ENCODE measurements at places on chromosomes 3 and 15. TPM values are rescaled to one million over a fixed set of nuclear protein-coding genes. Genes with fewer than 3 reads are reported as not detected.

CSPG4 gene
- total RNA-seq, result 1.7 TPM

MUC20 gene
- total RNA-seq, result 61.4 TPM

RLBP1 gene
- total RNA-seq, result not detected

GOLGA6D gene
- total RNA-seq, result not detected

RASL12 gene
- 0.92 TPM for total RNA-seq

BSN gene
- 2.7 TPM for total RNA-seq

CCDC9B gene
- 13.6 TPM for total RNA-seq

TGM4 gene
- total RNA-seq, result not detected

MORC1 gene
- total RNA-seq, result not detected

DLEC1 gene
- not detected for total RNA-seq

VILL gene
- 11.6 TPM for total RNA-seq

KBTBD12 gene
- total RNA-seq, result 0.08 TPM

CD200 gene
- 19.2 TPM for total RNA-seq

ARPP21 gene
- total RNA-seq, result 0.14 TPM

ZNF148 gene
- 22.8 TPM for total RNA-seq

BTLA gene
- not detected for total RNA-seq

RBMS3 gene
- total RNA-seq, result 18.4 TPM

GOLGA8M gene
- total RNA-seq, result not detected

FANCD2 gene
- total RNA-seq, result 16.6 TPM

FMN1 gene
- total RNA-seq, result 4.5 TPM

NUP210 gene
- 43.3 TPM for total RNA-seq

CCDC71 gene
- total RNA-seq, result 46.6 TPM

C2CD4B gene
- total RNA-seq, result 1.2 TPM

OR5K2 gene
- total RNA-seq, result not detected

SLC33A1 gene
- total RNA-seq, result 53.6 TPM

PLAAT1 gene
- 8.4 TPM for total RNA-seq

SIN3A gene
- total RNA-seq, result 16.5 TPM

SLC25A20 gene
- 12.3 TPM for total RNA-seq

RARB gene
- 1.8 TPM for total RNA-seq

LIPC gene
- 1.1 TPM for total RNA-seq

SLC24A5 gene
- total RNA-seq, result not detected

RAD51 gene
- total RNA-seq, result 1.3 TPM

ZNF385D gene
- total RNA-seq, result not detected

TMCO5A gene
- not detected for total RNA-seq

TFRC gene
- 97.9 TPM for total RNA-seq

C2CD4A gene
- total RNA-seq, result 0.75 TPM

LPCAT4 gene
- 26.2 TPM for total RNA-seq

HRG gene
- 0.13 TPM for total RNA-seq

NANOGP8 gene
- not detected for total RNA-seq

LIPH gene
- 2.5 TPM for total RNA-seq

PLA2G4D gene
- not detected for total RNA-seq

C3orf49 gene
- total RNA-seq, result not detected

STARD9 gene
- 4.7 TPM for total RNA-seq

OR5K4 gene
- not detected for total RNA-seq

TEX55 gene
- not detected for total RNA-seq

GLCE gene
- 12.9 TPM for total RNA-seq

PLSCR1 gene
- total RNA-seq, result 77.7 TPM

TRH gene
- total RNA-seq, result not detected

RBP2 gene
- total RNA-seq, result not detected

KCNMB2 gene
- 3.6 TPM for total RNA-seq

USP50 gene
- 0.41 TPM for total RNA-seq

AHSG gene
- not detected for total RNA-seq

CMC1 gene
- total RNA-seq, result 20.1 TPM

ZNF660 gene
- total RNA-seq, result 2.3 TPM
